Activated T-cell treated with anti-CD3 and anti-CD28 coated beads for 24 hours (primary cell): ENCODE measurements at places on chromosomes 2 and 18.
A peak's percentile ranks its signal among the peaks of the same experiment; 100 is the strongest.

- no peak for DNase-seq
Observed at GRCh38 chr2:61367177-61367576, 103.7 kb downstream of the USP34 start.

DNA sequence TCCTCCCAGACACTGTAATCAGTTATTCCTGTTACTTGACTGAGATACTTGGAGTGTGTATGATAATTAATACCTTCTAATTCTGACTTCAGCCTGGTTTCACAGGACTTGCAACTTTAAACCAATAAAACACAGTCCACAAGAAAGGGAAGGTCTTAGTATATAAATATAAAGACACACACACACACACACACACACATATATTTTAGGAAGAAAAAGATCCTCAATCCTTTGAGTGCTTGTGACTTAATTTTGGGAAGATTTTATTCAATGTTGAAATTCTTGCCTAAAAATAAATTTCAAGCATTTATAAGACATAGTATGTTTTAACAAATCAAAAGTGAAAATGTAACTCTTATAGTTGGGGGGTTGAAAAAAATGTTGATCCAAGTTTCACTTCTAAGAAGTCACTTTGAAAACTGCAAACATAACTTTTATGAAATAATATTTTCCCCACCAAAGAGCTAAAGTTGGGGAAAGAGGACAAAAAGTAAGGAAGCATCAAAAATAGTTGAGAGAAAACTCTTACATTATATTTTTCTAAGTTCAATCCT lies 824 bp upstream of the VPS54 start:
- DNase-seq = no peak

DNA sequence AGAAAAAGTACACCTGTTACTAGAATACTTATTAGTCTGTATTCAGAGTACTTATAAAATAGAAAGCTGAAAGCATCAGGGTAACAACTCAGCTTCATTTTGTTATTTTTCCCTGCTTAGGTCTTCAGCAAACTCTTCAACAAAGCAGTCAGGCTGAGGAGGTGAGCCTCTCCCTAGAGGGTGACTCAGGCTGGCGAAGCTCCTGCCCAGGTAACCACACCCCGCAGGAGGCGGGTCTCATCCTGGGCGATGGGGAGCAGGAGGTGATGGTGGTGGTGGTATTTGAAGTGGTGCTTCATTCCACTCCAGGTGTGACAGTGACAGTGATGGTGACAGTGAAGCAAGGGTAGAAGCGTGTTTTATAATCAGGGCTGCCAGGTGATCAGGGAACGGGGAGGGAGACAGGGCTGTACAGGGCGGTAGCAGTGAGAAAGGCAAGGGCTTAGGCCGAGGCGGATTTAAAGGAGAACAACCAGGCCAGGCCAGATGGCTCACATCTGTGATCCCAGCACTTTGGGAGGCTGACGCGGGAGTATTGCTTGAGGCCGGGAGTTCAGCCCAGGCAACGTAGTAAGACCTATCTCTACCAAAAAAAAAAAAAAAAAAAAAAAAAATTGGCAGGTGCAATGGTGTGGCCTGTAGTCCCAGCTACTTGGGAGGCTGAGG lies 127.1 kb downstream of the SOCS6 start:
- no peak for DNase-seq

- no peak for DNase-seq
Observed at GRCh38 chr2:241984271-241984655, 114.7 kb downstream of the RTP5 start.

DNA sequence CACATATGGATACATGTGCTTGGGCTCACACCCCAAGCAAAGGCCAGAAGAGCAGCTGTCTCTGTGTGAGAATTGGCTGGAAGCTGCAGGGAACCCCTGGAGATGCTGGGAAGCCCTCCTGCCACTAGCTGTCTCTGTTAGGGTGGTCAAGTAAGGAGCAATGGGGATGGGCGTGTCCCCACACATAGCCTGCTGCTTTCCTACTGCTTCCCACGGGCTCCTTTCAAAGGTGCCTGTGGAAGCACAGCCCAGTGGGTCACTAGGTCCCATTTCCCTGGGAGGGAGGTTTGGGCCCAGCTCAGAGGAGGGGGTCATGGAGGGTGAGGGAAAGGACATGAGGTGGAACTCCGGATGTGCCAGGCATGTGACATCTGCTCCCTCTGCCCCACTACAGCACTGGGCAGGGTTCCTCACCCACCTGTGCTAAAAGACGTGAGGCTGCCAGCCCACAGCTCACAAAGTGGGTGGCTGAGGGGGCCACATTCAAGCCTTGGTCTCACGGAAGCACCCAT lies 24.4 kb upstream of the MAL start:
- no peak for DNase-seq

DNA sequence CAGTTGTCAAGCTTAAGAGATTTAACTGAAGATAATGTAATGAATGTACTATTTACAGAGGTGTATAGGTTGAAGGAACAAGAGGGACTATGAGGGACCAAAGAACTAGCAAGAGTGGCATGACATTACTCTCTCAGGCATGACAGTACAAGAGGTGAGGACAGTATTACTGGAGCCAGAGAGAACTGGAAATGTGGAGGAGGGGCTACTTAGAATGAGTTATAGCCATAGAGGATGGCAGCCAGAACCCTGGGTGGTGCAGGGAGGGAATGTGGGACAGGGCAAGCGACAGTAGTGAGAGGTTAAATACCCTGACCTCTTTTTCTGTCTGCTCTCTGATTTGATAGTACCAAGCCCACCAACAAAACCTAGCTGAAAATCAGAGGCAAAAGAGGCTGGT lies 122.6 kb upstream of the UGP2 start:
- DNase-seq = no peak

- DNase-seq = no peak
Observed at GRCh38 chr18:6650747-6651146, 78.8 kb upstream of the ARHGAP28 start.

- DNase-seq = no peak
Observed at GRCh38 chr2:232458051-232458660, 2.2 kb downstream of the ALPI start.

- DNase-seq = no peak
Observed at GRCh38 chr2:60028849-60029565, 524.4 kb downstream of the BCL11A start.

DNA sequence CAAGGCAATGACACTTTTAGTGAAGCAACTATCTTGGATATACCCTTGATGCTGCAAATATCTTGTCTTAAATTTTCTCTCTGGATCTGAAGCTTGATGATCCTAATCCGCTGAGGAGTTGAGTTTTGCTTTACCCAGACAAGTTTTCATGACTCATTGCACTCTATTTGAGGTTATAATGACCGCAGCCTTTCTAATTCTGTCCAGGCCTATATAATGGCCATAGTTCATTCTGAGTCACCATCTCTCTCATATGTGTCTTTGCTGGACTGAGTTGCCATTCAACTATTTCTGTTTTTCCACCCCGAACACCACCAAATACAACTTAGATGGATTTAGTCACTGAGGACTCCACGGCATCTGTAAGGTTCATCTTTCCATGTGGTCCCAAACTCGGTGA lies 802.1 kb upstream of the FAM98A start:
- DNase-seq = no peak

- DNase-seq = no peak
Observed at GRCh38 chr18:59470561-59471121, 111.6 kb upstream of the LMAN1 start.

DNA sequence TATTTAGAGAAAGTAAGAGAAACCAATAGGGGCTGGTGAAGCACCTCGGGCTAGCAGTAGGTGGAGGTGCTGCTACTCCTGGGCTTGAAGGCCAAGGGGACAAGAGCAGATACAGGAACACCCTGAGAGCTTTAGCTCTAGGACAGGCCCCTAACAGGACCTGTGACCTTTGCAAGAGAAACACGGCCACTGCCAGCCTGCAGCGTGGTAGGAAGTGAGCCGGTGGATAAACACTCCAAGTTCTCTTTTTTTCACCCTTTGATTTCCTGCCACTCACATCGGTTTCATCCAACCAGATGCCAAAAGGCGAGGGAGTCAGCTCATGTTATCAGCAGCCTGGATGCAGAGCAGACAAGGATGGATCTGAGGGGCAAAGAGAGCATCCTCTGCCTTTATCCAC lies 66.8 kb upstream of the SPRED2 start:
- DNase-seq = no peak

GRCh38 chr18:6249170-6249569 lies 165.5 kb downstream of the L3MBTL4 start:
- no peak for DNase-seq

DNA sequence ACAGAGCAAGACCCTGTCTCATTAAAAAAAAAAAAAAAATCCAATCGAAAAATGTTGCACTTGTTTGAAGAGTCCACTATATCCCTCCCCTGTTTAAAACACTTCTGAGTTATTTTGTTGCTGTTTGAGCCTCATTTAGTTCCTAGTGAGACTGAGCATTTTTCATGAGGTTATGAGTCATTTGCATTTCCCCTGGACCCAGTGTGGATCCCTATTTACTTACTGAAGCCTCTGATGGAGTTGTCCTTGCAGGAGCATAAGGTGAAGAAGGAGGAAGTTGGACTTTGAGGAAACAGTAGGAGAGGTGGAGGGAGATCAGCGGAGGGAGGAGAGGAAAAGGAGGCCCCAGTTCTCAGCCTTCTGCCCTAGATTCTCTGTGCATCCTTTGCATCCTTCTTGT lies 5.1 kb downstream of the CXCR1 start:
- no peak for DNase-seq

GRCh38 chr18:9708057-9708433 lies at the start of gene RAB31:
Gene RAB31 (plus strand): TSS chr18:9708301. CDS start chr18:9708406, 105 bp downstream.
- DNase-seq = no peak

GRCh38 chr2:54558188-54559005 lies 102.3 kb downstream of the SPTBN1 start:
- DNase-seq = peak; percentile 55

GRCh38 chr18:24068945-24069693 lies 54.6 kb downstream of the TTC39C start:
- no peak for DNase-seq

DNA sequence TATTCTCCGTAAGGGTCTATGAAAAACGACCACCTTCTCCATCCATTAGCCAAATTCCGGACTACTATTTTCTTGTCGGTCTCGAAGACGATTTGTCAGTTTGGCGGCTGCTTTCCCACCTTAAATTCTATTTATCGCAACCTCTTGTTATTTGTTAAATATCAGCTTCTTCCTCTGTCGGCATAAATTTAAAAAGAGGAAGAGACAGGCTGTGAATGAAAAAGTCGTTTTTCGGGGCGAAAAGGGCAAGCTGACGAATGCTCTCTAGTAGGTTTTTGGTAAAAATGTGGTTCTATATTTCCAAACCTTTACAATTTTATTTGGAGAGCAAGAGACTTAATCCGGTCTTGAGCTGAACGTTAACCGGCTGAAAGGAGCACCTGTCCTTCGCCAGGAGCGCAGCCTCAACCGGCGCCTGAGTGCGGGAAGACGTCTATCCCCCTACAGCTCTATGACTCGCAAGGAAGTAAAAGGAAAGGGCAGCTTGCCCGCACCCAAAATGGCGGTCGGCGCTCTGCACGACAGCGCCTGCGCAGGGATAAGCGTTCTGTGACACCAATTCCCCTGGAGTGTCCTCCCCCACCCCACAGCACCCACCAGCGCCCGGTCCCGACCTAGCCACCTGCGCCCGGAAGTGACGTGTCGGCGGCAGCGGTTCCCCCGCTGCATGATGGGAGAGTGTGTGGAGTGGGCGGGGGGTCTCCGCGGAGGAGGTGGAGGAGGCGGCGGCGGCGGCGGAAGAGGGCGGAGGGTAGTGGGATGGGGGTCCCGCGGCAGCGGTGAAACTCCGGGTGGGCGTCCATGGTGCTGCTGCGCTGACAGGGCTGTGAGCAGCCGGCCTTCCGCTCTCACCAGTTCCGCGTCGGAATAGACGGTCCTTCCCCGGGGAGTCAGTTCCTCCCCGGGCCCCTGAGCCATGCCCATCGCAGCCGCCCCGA lies at the start of gene AFTPH:
TSS of gene AFTPH (plus strand) at position 663 of the 938 bp plus-strand sequence. CDS start 27,147 bp downstream, outside the sequence.
- DNase-seq = peak; percentile 99

DNA sequence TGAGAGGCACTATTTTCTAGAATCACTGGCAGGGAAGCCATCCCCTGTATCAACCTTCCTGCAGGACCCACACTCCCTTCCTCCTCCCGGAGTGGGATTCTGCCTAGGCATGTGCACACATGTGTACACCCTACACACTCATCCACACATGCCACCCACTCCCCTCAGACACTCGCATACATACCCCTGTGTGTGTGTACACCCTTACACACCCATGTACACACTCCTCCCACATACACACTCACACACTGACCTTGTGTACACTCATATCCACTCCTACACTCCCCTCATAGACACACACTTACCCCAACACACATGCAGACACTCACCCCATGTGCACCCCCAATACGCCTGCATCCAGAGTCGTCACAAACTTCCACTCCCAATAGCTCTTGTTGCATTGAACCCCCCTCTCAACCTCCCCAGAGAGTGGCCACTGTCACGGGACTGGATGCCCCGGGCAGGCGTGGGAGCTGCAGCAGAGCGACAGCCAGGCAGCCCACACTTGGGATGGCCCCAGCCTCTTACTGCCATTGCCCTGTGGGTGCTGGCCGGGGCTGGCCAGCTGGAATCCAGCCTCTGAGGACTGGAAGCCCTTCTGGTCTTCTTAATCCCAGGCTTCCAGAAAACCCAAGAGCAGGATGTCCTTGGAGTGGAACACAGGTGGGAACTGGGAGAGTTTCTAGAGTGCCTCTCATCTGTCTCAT lies 251.0 kb downstream of the LOXHD1 start:
- no peak for DNase-seq

DNA sequence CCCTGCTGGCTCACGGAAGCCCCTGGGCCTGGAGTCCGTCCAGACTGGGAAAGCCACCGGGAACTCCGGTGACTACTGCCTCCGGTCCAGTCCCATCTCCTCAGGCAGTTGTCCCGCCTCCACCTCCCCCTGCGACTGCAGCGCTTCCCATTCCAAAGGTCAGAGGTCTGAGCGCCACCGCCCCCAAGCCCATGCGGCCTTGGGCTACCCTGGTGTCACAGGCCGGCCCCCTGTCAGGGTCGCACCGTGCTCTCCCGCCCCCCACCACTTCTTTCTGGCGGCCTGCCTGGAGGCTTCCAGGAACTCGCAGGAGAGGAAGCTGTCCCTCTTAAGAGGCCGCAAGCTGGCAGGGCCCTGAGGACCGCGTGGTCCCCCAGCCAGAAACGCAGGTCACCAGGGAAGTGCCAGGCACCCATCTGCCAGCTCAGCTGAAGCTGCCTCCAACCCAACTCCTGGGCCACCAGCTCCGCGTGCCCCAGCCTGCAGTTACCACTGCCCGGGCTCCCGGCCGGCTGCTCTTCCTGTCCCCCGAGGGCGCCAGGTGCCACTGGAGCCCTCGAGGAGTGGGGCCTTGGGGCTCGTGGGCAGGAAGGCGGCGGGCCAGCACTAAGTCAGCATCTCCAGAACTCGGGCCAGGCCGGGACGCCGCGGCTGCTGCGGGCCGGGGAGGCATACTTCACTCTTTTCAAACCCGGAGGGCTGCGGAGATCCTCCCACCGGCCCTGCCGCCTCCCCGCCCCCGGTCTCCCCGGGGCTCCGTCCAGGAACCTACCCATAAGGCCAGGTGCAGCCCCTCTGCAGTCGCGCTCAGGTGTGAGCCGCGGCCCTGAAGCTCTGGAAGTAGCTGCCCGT lies 83.3 kb upstream of the POMC start:
- no peak for DNase-seq

DNA sequence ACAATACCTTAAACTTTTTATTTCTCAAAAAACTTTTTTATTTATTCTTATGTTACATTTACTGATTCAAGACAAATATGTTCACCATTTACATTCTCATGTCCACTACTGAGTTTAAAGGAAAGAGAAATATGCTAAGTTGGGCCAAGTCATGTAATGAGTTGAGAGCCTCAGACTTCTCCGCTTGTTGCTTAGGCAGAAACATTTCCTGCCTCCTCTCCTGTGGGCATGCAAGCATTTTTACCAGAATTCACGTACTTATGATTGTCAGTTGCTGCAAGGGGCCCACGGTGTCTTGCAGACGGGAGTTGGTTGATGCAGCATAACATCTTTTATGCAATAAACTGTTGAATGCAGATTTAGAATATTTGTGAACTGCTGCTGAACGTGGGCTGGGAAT lies 51.8 kb downstream of the MYO1B start:
- no peak for DNase-seq
